Endothelial cell of umbilical vein (primary cell): ENCODE measurements at places on chromosomes 4 and X. TPM values are rescaled to one million over a fixed set of nuclear protein-coding genes. Genes with fewer than 3 reads are reported as not detected.

- peak; percentile 42 for DNase-seq
- H3K27ac ChIP-seq = no peak overlapping the region
- peaks cover 6% of the 10 kb centered on the region for H3K4me1 ChIP-seq
- no peak overlapping the region for H3K4me3 ChIP-seq
- H3K27me3 ChIP-seq = no peaks in the 10 kb centered on the region
Observed at GRCh38 chr4:37561803-37562207, 124.4 kb downstream of the RELL1 start.

Gene RASGEF1B
- polyA plus RNA-seq = not detected in 2 replicates

Gene GLRA2
- not detected in 2 replicates for polyA plus RNA-seq

DNA sequence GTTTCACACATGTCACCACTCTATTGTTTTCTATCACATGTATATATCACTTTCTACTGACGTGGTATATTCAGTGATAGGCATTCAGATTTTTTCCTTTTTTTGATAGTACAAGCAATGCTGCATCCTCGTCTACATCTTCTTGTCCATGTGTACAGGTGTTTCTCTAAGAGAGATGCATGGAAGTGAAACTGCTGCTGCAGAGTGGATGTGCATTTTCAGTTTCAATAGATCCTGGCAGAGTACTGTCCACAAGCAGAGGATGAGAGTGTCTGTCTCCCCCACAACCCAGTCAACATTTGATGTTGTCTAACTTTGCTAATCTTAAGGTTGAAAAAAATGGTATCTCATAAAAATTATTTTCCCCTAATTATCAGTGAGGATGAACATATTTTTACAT is 194.0 kb upstream of the CASK start:
- no peaks in the 10 kb centered on the region for H3K4me1 ChIP-seq
- H3K27ac ChIP-seq = no peak overlapping the region
- H3K4me3 ChIP-seq = no peak overlapping the region
- H3K27me3 ChIP-seq = no peaks in the 10 kb centered on the region

DNA sequence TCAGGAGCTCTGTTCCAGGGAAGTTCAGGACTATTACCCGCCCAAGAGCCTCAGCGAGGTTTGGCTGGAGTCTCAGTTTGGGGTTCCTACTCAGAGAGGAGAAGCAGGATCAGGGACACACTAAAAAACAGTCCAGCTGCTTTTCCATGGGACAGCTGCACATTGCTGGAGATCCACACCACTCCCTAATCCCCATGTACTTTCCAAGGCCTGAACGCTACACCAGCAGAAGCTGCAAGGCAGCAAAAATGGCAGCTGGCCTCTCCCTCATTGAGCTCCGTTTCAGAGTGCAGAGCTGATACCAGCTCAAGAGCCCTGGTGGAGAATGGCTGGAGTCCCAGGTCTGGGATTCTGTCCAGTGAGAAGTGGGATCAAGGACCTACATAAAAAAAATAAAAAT is 551.2 kb upstream of the PABPC5 start:
- DNase-seq = no peak
- H3K36me3 ChIP-seq = no peaks in the 10 kb centered on the region
- no peak overlapping the region for H3K4me3 ChIP-seq
- H3K27ac ChIP-seq = no peak overlapping the region
- no peaks in the 10 kb centered on the region for H3K4me1 ChIP-seq
- H3K27me3 ChIP-seq = no peaks in the 10 kb centered on the region

Gene SLC10A4
- 0.06 and 0.13 TPM in 2 replicates for polyA plus RNA-seq

GRCh38 chrX:41332408-41333002 is 1.5 kb upstream of the DDX3X start:
- peak overlapping the region; percentile 58 for H3K4me3 ChIP-seq
- H3K27me3 ChIP-seq = no peaks in the 10 kb centered on the region
- H3K36me3 ChIP-seq = no peaks in the 10 kb centered on the region
- peak overlapping the region; percentile 96 for H3K27ac ChIP-seq
- DNase-seq = peak; percentile 53

GRCh38 chr4:156242390-156242789 is 288.7 kb upstream of the CTSO start:
- H3K4me3 ChIP-seq = no peak overlapping the region
- H3K4me1 ChIP-seq = no peaks in the 10 kb centered on the region
- H3K36me3 ChIP-seq = no peaks in the 10 kb centered on the region
- DNase-seq = no peak
- H3K27me3 ChIP-seq = no peaks in the 10 kb centered on the region

Gene STAP1
- not detected in 2 replicates for polyA plus RNA-seq

Gene ASB12
- 0.11 and 0.14 TPM in 2 replicates for polyA plus RNA-seq

Gene SPANXN3
- polyA plus RNA-seq = not detected in 2 replicates

GRCh38 chr4:152843481-152844090 is 63.8 kb downstream of the ARFIP1 start:
- no peaks in the 10 kb centered on the region for H3K4me1 ChIP-seq
- H3K4me3 ChIP-seq = no peak overlapping the region
- H3K27ac ChIP-seq = no peak overlapping the region
- no peaks in the 10 kb centered on the region for H3K36me3 ChIP-seq
- no peaks in the 10 kb centered on the region for H3K27me3 ChIP-seq

DNA sequence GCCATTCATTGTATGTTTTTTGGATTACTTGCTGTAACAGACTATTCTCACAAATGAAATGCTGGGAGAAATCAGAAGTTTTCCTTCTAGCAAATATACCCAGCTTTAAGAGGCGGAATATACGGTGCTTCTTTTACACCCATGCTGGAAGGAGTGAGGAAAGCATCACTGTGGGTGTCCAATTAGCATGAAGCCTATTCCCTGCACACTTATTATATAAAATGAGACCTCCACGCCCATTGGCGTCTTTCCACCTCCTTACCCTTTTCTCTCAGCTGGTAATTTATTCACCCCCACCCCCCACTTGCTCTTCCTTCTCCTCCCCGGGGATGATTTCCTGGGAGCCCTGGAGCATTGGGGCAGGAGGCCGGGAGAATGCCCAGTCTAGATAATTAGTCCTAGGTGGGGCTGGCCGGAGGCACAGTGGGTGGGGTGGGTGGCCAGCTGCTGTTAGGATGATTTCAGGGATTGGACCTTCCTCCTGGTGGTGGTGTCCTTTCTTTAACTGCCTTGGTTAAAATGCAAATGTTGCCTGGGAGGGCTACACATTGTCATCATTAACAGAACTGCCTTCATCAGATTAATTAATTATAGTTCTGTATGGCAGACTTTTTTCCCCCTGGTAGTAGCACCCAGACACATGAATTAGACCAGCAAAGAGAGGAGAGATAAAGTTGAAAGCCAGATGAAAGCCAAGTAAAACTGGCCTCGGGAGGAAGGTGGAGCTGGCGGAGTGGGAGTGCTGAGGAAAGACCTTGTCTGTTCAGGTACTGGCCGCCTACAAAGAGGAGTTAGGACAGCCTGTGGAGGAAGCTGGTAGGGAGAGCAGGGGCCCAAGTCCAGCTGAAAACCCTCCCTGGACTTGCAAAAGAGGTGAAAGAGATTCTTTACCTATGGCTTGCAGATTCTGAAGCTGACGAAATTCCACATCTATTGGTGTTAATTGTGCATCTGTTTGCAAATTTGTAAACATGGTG is 11.4 kb downstream of the SHROOM2 start:
- no peaks in the 10 kb centered on the region for H3K4me1 ChIP-seq
- no peak for DNase-seq
- H3K36me3 ChIP-seq = no peaks in the 10 kb centered on the region
- H3K27ac ChIP-seq = no peak overlapping the region
- no peak overlapping the region for H3K4me3 ChIP-seq
- no peaks in the 10 kb centered on the region for H3K27me3 ChIP-seq

Gene TBCK
- 18.2 and 20.3 TPM in 2 replicates for polyA plus RNA-seq

DNA sequence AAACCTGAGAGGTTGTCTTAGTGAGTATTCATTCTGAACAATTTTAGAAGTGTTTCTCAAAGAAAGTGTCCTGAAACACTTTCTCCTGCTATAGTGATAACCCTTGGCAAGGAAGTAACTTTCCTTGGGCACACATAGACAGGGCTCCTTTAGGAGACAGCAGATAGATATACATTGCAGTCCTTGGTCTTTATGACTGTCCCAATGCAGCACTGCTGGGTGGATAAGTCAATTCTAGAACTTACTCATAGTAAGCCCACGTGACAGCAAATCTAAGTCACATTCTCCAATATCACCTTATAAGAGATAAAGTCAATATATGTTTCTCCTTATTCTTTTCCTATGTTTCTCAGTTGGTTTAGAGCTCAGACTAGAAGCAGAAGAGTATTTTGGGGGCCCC is 46.7 kb downstream of the GPRASP3 start:
- DNase-seq = no peak
- H3K36me3 ChIP-seq = no peaks in the 10 kb centered on the region
- H3K27ac ChIP-seq = no peak overlapping the region
- no peaks in the 10 kb centered on the region for H3K27me3 ChIP-seq
- H3K4me3 ChIP-seq = no peak overlapping the region

DNA sequence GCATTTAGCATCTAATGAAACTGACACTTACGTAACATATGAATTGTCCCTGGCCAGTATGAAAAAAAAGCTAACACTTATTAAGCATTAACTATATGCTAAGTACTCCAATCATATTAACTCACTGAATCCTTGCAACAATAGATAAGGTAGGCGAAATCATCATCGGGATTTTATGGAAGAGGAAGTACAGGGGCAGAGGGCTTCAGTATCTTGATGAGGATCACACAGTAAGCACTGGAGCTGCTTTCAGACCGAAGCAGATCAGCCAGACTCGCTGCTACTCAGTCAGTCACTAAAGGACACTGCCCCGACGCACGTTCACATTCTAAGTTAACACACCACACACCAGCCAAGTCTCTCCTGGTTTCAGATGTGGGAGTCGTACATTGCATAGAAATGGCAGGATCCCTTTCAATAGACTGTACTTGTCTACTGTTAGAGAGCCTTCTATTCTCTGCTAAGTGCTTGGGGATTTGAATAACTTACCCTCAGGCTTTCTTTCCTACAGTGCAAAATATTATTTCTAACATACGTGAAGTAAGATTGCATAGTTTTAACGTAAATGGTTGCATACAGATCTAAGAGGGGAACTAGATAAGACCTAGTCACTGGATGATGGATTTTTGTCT is 540.2 kb upstream of the TENM3 start:
- H3K4me1 ChIP-seq = no peaks in the 10 kb centered on the region
- H3K27me3 ChIP-seq = no peaks in the 10 kb centered on the region
- no peaks in the 10 kb centered on the region for H3K36me3 ChIP-seq
- DNase-seq = no peak
- no peak overlapping the region for H3K27ac ChIP-seq

Gene C1QTNF7
- not detected in 2 replicates for polyA plus RNA-seq

DNA sequence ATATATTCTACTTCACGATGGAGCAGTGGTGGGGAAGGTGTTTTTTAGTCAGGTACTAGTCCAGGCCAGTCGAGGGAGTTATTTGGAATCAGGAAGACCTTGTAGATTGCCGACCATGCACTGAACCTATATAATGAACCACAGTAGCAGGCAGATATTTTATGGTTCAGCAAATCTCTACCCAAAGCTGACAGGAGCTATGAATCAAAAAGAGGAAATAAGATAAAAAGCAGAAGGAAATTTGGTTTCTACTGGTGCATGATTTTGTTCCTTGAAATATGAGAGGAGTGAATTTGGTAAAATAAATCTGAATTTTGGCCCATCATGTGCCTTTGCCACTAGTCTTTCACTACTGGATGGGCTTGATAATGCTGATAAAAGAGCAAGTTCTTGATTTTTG is 924.3 kb upstream of the DIAPH2 start:
- H3K36me3 ChIP-seq = no peaks in the 10 kb centered on the region
- no peaks in the 10 kb centered on the region for H3K27me3 ChIP-seq
- no peak overlapping the region for H3K27ac ChIP-seq
- no peaks in the 10 kb centered on the region for H3K4me1 ChIP-seq
- no peak overlapping the region for H3K4me3 ChIP-seq
- no peak for DNase-seq

DNA sequence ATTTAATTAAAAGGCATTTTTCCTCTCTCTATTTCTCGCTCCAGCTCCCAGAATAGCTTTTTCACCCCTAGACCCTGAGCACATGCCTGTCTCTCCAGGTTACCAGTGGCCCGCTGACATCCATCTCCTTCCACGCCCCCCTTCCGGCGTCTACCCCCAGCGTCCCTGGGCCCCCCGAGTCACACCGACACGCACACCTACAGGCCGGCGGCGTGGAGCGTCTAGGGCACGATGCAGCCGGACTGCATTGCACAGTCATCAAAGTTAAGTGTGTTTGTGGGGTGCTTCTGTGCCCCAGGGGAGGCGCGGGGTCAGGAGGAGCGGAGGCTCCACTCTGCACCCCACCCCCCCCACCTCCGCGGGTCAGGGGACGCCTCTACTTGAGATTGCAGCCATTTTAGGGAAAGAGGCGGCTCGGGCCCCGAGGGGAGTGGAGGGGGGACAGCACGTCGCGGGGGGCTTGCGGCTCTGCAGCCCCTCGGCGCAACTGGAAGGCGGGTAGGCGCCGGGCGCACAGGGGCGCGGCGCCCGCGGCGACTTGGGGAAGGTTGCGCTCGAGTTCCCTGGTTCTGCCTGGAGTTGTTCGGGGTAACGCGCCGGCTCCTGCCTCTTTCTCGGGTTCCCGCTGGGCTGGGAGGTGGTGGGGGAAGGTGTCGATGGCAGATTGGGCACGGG is 112.7 kb downstream of the DHX15 start:
- peaks cover 15% of the 10 kb centered on the region for H3K4me1 ChIP-seq
- no peak overlapping the region for H3K4me3 ChIP-seq
- peaks cover 35% of the 10 kb centered on the region for H3K27me3 ChIP-seq

GRCh38 chr4:158858410-158859199 is 89.8 kb downstream of the FNIP2 start:
- no peaks in the 10 kb centered on the region for H3K27me3 ChIP-seq
- peaks cover 2% of the 10 kb centered on the region for H3K36me3 ChIP-seq
- no peaks in the 10 kb centered on the region for H3K4me1 ChIP-seq
- no peak overlapping the region for H3K27ac ChIP-seq

GRCh38 chr4:95627024-95627605 is 78.3 kb upstream of the UNC5C start:
- no peaks in the 10 kb centered on the region for H3K4me1 ChIP-seq
- DNase-seq = no peak
- no peaks in the 10 kb centered on the region for H3K36me3 ChIP-seq
- H3K27ac ChIP-seq = no peak overlapping the region
- H3K4me3 ChIP-seq = no peak overlapping the region
- no peaks in the 10 kb centered on the region for H3K27me3 ChIP-seq

Gene PROM1
- 0.33 and 0.36 TPM in 2 replicates for polyA plus RNA-seq

Gene TREX2
- 0.99 and 1.9 TPM in 2 replicates for polyA plus RNA-seq

Gene CTAG2
- polyA plus RNA-seq = not detected in 2 replicates

DNA sequence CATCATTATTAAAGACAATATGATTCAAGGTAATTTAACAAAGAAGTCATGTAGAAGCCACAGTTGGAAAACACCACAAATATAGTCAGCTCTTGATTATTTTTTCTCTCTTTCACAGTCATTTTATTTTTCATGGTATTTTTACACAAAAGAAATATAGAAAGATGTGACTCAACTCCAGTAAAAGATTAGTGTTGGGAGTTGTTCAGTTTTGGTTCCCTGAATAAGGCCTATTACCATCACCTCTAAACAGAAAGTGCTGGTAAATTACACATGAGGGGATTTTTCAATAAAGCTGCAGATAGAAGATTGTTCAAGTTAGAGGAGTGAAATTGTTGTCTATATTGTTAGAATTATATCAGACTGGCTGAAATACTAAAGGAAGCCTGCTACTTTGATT is 107.0 kb downstream of the DDIT4L start:
- no peak overlapping the region for H3K4me3 ChIP-seq
- no peak for DNase-seq
- H3K27ac ChIP-seq = no peak overlapping the region

Gene DCAF12L1
- 23.5 and 30.7 TPM in 2 replicates for polyA plus RNA-seq
